Hematopoietic multipotent progenitor cell (in vitro differentiated cells): ENCODE measurements at places on chromosomes 1 and 21.

- DNase-seq: no peak
Measured at GRCh38 chr1:10965546-10966226, 46.8 kb upstream of the TARDBP start.

DNA sequence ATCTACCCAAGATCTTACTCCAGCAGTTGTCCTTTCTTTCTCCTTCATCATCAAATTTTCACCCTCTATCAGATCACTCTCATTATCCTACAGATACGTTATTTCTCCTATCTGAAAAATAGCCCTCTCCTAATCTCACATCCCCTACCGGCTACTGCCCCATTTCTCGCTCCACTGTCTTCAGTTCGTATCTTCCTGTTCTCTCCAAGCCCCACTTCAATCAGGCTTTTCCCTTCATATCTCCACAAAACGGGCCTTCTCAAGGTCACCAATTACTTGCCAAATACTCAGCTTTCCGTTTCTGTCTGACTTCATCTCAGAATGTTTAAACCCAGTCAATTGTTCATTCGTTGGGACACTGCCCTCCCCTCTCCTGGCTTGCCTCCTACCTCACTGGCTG is 32.4 kb downstream of the SLC30A1 start:
- no peak for DNase-seq

- DNase-seq: peak; percentile 68
Measured at GRCh38 chr1:36099681-36100341, 11.1 kb downstream of the ADPRS start.

GRCh38 chr1:179872558-179872957 is 5.0 kb downstream of the TOR1AIP2 start:
- DNase-seq: no peak
